ENCODE measurements at places on chromosomes 3 and 15.

GRCh38 chr15:67927501-67928168, 87.8 kb upstream of the RNU6-1 start:
- DNase-seq: no peak

- DNase-seq: no peak
Observed at GRCh38 chr3:194117104-194117845, 18.7 kb upstream of the HES1 start.

GRCh38 chr3:59908280-59908679, 858.5 kb upstream of the CFAP20DC start:
- DNase-seq: no peak

DNA sequence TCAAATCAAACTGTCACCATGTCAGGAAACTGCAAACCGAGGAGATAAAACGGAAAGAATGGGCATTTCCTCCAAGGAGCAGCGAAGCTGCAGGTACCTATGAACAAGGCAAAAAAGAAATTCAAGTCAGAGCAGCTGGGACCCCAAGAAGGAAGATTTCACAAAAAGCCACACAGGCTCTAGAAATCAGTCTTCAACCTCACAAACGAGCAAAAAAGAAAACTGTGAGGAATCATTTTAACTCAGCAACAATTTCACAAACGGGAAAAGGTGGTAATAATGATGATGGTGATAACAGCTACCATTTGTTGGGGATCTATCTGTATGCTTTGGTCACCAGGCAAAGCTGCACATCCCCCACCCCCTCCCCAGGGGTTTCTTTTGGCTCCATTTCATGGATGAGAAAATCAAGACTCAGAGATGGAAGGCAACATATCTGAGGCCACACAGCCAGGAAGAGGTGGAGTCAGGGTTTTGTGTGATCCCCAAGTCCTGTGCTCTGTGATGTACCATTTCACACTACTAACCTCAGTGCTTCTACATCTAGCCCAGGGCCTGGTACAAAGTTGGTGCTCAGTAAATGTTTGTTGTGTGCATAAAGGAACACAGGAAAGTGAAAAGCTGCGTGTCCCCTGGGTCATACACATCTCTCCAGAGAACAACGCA, 109.9 kb downstream of the IQSEC1 start:
- no peak for DNase-seq

- DNase-seq: no peak
Observed at GRCh38 chr3:48478626-48479555, 25.1 kb downstream of the SHISA5 start.

DNA sequence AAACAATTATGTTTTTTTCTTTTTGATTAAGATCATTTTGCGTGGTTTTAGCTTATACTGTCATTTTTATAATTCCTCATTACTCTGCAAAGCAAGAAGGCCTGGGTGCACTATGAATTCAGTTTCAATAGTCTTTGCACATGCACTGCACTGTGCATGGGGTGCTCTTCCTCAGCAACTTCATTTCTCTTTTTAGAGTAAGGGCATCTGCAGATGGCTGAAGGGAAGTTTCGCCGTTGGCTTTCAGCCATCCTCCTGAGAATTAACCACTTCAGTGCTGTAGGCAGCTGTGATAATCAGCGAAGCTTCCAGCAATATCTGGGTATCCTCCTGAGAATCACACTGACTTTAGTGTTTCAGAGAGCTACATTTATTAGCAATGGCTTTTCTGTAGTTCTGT, 284.8 kb downstream of the GBE1 start:
- no peak for DNase-seq
